ENCODE measurements at places on chromosomes 2 and 18. TPM values are rescaled to one million over a fixed set of nuclear protein-coding genes. Genes with fewer than 3 reads are reported as not detected.

The ZNF397 gene
- 44.2 TPM for total RNA-seq

The CNDP1 gene
- 0.75 TPM for total RNA-seq

The GORASP2 gene
- 91.1 TPM for total RNA-seq

The IL1R1 gene
- total RNA-seq, result 13.3 TPM

The CFAP221 gene
- 4.5 TPM for total RNA-seq

- H3K27me3 ChIP-seq, result no peaks in the 10 kb centered on the region
- H3K27ac ChIP-seq, result no peak overlapping the region
- peaks cover 23% of the 10 kb centered on the region for H3K4me1 ChIP-seq
- no peaks in the 10 kb centered on the region for H3K36me3 ChIP-seq
Observed at GRCh38 chr18:61992923-61993322, 100.1 kb upstream of the RNF152 start.

- no peak for DNase-seq
- H3K27ac ChIP-seq, result no peak overlapping the region
- no peaks in the 10 kb centered on the region for H3K36me3 ChIP-seq
- H3K27me3 ChIP-seq, result no peaks in the 10 kb centered on the region
- no peak overlapping the region for H3K4me3 ChIP-seq
Observed at GRCh38 chr2:38259311-38259710, 117.8 kb downstream of the ATL2 start.

- peaks cover 14% of the 10 kb centered on the region for H3K4me1 ChIP-seq
- no peak overlapping the region for H3K27ac ChIP-seq
- DNase-seq, result no peak
- H3K36me3 ChIP-seq, result no peaks in the 10 kb centered on the region
- no peak overlapping the region for H3K4me3 ChIP-seq
Observed at GRCh38 chr2:15703365-15703869, 111.7 kb downstream of the DDX1 start.

DNA sequence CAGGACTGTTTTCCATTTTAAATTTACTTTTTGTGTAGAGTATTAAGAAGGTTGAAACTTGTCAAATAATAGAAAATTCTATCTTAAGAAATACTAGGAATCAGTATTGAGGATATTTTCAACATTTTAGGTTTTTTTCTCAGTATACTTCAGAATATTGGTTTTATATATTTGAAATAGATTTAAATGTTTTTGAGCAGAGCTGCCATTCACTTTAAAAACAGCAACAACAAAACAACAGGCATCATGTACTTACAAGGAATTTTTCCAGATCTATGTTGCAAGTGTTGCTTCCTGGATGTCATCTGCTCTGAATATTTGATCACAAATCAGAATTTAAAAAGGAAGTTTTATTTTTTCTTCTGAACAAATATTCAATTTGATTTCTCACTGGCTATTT lies 84.4 kb downstream of the DCDC2C start:
- peaks cover 10% of the 10 kb centered on the region for H3K27me3 ChIP-seq
- H3K4me3 ChIP-seq, result no peak overlapping the region
- H3K36me3 ChIP-seq, result no peaks in the 10 kb centered on the region
- no peak overlapping the region for H3K27ac ChIP-seq

- no peaks in the 10 kb centered on the region for H3K4me1 ChIP-seq
- no peak for DNase-seq
- peaks cover 66% of the 10 kb centered on the region for H3K36me3 ChIP-seq
- H3K27ac ChIP-seq, result no peak overlapping the region
- H3K4me3 ChIP-seq, result no peak overlapping the region
- no peaks in the 10 kb centered on the region for H3K27me3 ChIP-seq
Observed at GRCh38 chr18:9231852-9232486, 95.4 kb downstream of the ANKRD12 start.

DNA sequence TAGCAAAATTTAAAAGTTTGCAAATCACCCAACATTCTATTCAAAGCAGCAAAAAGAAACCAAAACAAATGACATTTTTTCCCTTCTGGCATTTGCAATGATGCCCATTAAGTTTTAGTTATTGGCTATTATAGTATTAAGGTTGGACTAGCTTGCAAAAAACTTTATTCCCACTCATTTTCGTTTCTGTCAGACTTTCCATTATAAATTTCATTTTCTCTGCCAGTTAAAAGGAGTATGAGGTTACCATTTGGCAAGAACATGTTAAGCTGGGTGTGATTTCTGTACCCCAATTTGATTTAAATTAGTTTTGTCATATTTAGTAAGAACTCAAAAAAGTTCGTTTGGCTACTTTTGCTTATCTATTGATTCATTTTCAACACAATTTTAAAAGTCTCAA lies 187.9 kb downstream of the TCF4 start:
- peak overlapping the region; percentile 88 for H3K27ac ChIP-seq
- peak overlapping the region; percentile 63 for H3K4me3 ChIP-seq
- H3K36me3 ChIP-seq, result no peaks in the 10 kb centered on the region
- no peaks in the 10 kb centered on the region for H3K27me3 ChIP-seq

GRCh38 chr2:74317701-74318100 lies 25.5 kb downstream of the SLC4A5 start:
- peaks cover 11% of the 10 kb centered on the region for H3K4me1 ChIP-seq
- no peaks in the 10 kb centered on the region for H3K27me3 ChIP-seq
- DNase-seq, result no peak

Data from mesothelial cell of epicardium (in vitro differentiated cells).